Activated CD4-positive, alpha-beta memory T cell treated with anti-CD3 and anti-CD28 coated beads for 36 hours (primary cell): ENCODE measurements at places on chromosomes 2 and 18.

DNA sequence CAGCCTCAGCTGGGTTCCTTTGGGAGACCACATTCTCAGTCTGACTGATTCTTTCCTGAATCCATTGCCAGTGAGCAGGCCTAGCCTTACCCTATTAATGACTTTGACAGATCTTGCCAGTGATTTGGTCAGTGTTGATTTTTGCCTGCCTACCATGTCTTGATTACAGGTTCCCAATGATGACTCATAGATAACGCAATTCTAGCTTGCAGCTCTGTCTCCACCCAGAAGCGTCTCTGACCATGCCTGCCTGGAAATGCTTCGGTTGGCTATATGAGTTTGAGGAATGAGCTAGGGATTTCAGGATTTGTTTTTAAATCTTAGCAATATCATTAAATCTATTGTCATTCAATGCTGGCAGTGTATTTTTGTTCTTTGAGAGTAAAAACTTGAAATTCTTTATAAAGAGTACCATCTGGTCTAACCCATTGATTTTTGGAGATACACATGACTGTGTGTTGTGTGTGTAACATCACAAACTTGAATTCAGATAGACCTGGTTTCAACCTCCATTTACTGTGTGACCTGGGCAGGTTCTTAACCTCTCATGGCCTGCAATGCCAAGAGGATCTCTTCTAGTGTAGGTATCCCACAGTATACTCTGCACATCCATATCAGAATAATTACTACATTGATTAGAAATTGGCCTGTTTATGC is 57.0 kb downstream of the CCDC150 start:
- H3K27me3 ChIP-seq = peaks cover 2% of the 10 kb centered on the region
- H3K36me3 ChIP-seq = no peaks in the 10 kb centered on the region
- H3K4me3 ChIP-seq = no peak overlapping the region
- DNase-seq = no peak
- H3K27ac ChIP-seq = no peak overlapping the region

DNA sequence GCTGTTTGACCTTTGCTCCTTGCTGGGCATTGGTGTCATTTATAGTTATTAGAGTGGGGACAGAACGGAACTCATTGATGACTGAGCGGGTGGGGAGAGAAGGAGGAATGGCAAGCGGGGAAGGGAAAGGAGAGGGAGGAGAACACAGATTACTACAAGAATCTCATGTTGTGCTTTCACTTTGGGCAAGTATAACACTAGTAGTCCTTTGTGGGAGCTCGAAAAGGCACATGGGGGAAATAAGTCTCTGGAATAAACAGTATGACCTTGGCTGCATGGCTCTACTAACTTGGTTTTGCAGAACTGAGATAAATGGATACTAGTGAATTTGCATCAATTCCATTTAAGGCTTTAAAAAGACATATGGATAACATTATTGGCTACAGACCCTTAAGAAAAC is 161.7 kb upstream of the NABP1 start:
- H3K27me3 ChIP-seq = peaks cover 1% of the 10 kb centered on the region
- DNase-seq = no peak
- no peak overlapping the region for H3K27ac ChIP-seq
- no peaks in the 10 kb centered on the region for H3K4me1 ChIP-seq

DNA sequence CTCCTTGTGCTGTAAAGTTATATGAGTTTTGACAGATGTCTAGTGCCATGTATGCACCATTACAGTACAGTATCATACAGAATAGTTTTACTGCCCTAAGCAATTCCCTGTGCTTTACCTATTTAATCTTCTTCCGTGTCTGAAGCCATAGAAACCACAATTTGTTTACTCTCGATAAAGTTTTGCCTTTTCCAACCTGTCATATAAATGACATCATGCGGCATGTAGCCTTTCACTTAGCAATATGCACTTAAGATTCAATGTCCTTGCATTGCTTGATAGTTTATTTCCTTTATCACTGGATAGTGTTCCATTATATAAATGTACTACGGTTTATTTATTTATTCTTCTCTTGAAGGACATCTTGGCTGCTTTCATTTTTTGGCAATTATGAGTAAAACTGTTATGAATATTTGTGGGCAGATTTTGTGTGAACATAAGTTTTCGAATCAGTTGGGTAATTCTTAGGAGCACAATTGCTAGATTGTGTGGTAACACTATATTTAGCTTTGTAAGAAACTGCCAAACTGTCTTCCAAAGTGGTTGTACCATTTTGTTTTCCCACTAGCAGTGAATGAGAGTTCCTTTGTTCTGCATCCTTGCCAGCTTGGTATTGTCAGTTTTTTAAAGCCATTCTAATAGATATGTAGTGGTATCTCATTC is 136.8 kb upstream of the MAP3K20 start:
- no peak overlapping the region for H3K4me3 ChIP-seq
- H3K27me3 ChIP-seq = peaks cover 5% of the 10 kb centered on the region
- DNase-seq = no peak

- no peaks in the 10 kb centered on the region for H3K27me3 ChIP-seq
- DNase-seq = no peak
- no peak overlapping the region for H3K4me3 ChIP-seq
- H3K27ac ChIP-seq = no peak overlapping the region
Observed at GRCh38 chr2:46181306-46181705, 115.9 kb upstream of the EPAS1 start.
